ENCODE measurements at places on chromosomes 1 and 21. TPM values are rescaled to one million over a fixed set of nuclear protein-coding genes. Genes with fewer than 3 reads are reported as not detected.

DNA sequence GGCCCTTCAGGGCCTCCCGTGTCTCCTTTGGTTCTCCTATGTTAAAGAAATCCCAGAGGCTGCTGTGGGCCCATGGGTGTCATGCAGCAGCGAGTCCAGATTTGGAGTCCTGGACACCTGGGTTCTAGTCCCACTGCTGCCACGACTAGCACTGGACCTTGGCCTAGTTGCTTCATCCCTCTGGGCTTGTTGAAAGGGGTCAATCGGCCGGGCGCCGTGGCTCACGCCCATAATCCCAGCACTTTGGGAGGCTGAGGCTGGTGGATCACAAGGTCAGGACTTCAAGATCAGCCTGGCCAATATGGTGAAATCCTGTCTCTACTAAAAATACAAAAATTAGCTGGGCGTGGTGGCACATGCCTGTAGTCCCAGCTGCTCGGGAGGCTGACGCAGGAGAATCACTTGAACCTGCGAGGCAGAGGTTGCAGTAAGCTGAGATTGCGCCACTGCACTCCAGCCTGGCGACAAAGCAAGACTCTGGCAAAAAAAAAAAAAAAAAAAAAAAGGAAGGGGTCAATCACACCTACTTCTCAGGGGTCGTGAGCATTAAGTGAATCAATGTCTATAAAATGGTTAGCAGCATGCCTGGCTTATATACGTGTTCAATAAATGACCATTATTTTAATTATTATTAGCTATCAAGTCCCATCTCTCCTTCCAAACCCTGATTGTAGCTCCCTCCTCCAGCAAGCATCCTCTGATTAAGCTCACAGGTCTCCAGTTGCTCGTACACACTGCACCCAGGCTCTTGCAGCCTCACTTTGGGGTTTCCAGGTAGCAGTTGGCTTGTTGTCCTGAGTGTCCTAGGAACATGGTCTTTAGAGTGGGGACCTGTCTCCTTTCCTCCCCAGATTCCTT lies 43.8 kb downstream of the KIRREL1 start:
- DNase-seq, result no peak

DNA sequence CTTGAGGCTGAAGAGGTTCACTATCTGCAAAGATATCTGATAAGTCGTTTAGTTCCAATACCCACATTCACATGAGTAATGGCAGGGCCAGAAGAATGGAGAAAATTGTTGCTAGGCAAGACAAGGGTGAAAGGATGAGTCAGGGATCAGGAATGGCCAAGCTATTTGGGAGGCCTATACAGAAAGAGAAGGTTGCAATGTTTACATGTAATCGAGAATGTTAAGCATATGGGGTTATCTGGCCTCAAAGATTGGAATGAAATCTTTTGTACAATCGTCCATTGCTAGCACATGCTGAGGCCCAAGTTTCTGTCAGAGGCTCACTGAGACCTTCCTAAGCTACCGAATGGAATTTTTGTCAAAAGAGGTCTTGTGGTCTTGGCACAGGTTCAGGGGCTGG lies 299.9 kb upstream of the PLD5 start:
- DNase-seq, result peak; percentile 55

GRCh38 chr1:3313576-3313950 lies 140.9 kb upstream of the ARHGEF16 start:
- DNase-seq, result peak; percentile 92

DNA sequence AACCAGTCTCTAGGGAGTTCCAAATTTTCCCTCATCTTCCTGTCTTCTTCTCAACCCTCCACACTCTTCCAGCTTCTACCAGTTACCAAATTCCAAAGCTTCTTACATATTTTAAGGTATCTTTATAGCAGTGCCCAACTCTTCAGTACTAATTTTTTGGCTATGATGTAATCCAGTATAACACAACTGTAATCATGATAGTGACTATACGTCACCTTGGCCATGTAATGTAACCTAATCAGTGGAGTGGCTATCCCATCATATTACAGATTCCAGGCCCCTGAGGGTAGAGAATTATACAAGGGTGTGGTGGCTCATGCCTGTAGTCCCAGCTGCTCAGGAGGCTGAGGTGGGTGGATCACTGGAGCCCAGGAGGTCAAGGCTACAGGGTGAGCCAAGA lies 143.2 kb downstream of the CLEC20A start:
- DNase-seq, result no peak

DNA sequence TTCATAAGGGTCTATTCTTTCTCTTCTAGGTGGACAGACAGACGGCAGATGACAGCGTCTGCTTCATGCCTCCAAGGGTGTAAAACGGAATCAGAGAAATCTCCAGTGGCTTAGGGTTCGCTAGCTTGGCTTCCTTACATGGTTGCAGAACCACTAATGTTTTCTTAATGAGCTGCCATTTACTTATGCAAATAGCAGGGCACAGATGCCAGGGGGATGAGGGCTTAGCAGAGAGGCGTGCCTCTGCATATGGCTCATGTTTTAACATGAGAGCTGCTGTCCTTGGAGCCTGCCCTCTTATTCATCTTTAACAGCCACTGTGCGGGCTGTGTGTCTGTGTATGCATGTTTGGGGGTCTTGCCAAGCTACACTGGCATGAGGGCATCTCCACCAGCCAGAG lies 119.6 kb downstream of the IER5 start:
- no peak for DNase-seq

- no peak for DNase-seq
These were observed 84.9 kb downstream of the CDC7 start for GRCh38 chr1:91585502-91585901.

- peak; percentile 97 for DNase-seq
These were observed 56.4 kb downstream of the HLCS start for GRCh38 chr21:36909901-36910561.

DNA sequence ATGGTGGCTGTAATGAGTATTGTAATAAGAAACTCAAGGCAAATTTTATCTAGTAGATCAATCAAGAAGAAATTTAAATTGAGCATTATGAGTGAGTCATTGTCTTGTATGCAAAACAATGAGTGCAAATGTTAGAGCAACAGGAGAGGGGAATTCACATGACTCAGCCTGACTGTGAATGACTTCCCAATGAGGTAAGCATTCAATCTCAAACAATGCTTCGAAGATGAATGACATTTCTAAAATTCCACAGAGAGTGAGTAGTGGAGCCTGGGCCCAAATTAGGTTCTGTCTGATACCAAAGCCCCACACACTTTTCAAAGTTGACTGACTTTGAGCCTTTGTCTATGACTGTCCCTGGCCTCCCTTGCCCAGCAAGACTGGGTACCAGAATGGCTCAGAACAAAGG lies 738.0 kb downstream of the PTPRU start:
- peak; percentile 87 for DNase-seq

DNA sequence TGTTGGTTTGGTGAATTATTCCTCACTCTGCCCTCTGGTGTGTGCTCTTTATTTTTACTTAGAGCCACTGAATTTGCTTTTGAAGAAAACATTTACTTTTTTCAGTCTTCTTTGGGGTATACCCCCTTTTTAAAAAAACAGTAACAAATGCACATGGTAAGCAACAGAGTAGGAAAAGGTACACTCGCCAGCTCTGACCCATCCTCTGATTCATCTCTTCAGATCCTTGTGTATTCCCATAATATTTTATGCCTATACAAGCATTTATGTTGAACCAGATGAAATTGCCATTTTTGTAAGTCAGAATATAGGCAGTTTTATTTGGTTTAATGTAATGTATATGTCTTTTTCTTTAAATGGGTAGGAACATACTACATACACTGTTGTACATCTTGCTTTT lies 28.3 kb downstream of the TTC3 start:
- no peak for DNase-seq

- DNase-seq, result no peak
These were observed 11.7 kb downstream of the UBE2G2 start for GRCh38 chr21:44789880-44790279.

DNA sequence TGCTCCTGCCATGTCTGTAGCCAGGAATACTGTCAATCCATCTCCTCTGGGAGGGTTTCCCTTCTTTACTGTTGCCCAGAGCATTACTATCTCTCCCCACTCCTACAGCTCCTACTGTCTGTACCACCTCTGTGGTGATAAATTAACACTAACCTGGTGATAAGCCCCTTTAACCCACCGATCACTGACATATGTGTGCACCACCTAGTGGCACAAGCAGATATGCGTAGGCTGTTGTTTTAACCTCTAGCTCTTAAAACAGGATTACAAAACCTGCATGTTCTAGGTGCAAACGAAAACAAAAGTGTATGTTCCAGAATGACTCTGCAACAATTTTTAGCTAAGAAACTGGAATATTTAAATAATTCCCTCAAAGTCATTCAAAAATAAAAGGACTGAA lies 93.9 kb upstream of the BEND5 start:
- DNase-seq, result peak; percentile 30

DNA sequence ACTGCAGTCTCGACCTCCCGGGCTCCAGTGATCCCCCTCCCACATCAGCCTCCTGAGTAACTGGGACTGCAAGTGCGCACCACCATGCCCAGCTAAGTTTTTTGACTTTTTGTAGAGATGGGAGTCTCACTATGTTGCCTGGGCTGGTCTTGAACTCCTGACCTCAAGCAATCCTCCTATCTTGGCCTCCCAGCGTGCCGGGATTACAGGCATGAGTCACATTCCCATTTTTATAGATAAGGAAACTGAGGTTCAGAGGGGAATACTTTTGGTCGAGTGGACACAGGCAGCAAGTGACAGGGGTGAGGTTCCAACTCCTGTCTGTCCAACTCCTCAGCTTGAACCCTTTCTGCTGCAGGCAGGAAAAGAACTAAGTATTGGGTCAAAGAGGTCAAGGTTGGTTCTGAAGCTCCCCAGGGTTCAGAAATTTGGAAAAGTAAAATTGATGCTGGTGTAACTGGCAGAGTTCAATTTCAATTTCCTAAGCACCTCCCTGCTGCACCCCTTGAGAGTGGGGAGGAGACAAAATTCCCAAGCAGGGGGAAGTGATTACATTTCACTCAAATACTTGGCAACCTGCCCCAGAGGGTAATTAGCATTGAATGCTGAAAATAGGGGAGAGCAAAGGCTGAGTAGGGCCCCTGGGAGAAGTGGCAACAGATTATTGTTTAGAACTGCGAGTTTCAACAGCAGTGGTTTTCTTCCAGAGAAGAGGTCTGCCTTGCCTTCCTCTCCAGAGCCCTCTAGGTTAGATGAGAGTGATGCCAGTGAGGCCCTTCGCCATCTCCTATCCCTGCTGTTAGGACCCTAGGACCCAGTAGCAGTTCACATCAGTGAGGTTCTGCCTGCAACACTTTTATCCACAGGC lies 17.5 kb upstream of the ALPL start:
- DNase-seq, result peak; percentile 13

- DNase-seq, result no peak
These were observed 434.8 kb downstream of the LMO4 start for GRCh38 chr1:87763483-87763882.

DNA sequence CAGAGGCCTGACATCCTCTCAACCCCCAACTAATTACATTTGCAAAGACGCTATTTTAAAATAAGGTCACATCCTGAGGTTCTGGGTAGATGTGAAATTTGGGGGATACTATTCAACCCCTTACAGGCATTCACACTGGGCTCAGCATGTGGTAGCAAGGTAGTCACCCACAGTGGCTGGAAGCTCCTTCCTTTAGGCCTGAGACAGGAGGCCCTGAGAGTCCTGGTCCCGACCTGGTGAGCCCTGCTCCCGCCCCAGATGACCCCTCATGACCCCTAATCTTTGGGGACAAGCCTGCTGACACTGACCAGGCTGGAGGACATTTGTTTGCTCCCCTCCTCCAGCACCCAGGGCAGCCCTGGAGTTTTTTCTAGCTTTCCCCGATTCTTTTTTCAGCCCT lies 225.9 kb downstream of the DYRK1A start:
- no peak for DNase-seq

- no peak for DNase-seq
These were observed 270.6 kb downstream of the TPR start for GRCh38 chr1:186104459-186104858.

- no peak for DNase-seq
These were observed 78.3 kb downstream of the UCHL5 start for GRCh38 chr1:192980856-192981255.

GRCh38 chr1:196105901-196106300 lies 502.3 kb downstream of the KCNT2 start:
- no peak for DNase-seq

- DNase-seq, result peak; percentile 24
These were observed 331.6 kb downstream of the SRGAP2C start for GRCh38 chr1:121516234-121516967.

DNA sequence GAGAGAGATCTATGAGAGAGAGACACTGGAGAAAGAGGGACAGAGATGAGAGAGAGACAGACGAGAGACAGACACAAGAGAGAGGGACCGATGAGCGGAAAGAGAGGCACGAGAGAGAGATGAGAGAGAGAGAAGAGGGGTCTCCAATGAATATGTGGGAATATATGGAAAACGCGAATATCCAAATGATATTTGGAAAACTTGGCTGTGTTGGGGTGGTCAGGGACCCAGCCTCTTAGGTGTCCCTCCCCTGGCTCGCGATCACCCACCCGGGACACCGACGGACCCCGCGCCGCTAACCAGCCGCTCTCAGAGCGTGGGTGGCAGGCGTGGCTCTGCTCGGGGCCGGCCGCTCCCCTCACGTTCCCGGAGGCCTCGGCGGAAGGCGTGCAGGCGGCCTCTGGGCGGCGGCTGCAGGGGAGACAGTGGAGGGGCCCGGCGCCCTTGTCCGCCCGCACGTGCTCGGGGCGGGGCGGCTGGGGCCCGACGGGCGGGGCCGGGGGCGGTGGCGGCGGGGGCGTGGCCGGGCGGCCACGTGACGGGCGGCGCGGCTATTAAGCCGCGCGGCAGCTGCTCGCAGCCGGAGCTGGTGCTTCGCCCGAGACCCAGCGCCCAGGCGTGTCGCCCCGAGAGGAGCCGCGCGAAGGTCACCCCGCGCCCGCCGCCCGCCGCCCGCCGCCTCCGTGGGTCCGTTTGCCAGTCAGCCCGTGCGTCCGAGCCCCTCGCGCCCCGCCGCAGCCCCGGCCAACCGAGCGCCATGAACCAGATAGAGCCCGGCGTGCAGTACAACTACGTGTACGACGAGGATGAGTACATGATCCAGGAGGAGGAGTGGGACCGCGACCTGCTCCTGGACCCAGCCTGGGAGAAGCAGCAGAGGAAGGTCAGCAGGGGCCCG lies at the start of gene ACTN2:
TSS of gene ACTN2 (plus strand) at position 583 of the 898 bp plus-strand sequence. CDS start at position 758, 175 bp downstream.
- DNase-seq, result peak; percentile 35

DNA sequence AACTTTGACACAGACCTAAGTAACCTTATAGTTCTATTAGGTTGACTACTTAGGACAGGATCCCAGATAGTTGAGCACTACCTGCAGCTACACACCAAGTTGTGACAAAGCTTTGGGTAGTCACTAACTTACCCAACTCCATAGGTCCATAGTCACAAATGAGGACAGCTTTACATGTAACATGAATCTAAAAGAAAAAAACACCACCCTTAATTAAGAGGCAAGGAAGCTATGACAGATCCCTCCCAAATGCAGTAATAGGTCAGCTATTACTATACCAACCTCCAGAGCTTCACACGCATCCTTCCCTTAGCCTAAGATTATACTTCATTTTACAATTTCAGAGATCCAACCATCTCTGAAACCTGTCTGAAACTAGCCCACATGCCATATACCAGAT lies 12.7 kb upstream of the RAB42 start:
- DNase-seq, result no peak

- DNase-seq, result peak; percentile 30
These were observed 390.5 kb downstream of the ST6GALNAC3 start for GRCh38 chr1:76465030-76465429.

GRCh38 chr1:109959974-109960744 lies 24.4 kb upstream of the AHCYL1 start:
- DNase-seq, result peak; percentile 71

ACAP3 gene
- 19.1 TPM for total RNA-seq

CA14 gene
- total RNA-seq, result not detected

SIPA1L2 gene
- 12.9 TPM for total RNA-seq

RGS13 gene
- 0.20 TPM for total RNA-seq

TEKT2 gene
- total RNA-seq, result 0.20 TPM

GBP1 gene
- 66.7 TPM for total RNA-seq

TRAF3IP3 gene
- total RNA-seq, result not detected

DIO1 gene
- 0.39 TPM for total RNA-seq

PCP4L1 gene
- not detected for total RNA-seq

OR10J4 gene
- not detected for total RNA-seq

GPA33 gene
- total RNA-seq, result 0.68 TPM
